ENCODE measurements at places on chromosomes 5 and 9.

DNA sequence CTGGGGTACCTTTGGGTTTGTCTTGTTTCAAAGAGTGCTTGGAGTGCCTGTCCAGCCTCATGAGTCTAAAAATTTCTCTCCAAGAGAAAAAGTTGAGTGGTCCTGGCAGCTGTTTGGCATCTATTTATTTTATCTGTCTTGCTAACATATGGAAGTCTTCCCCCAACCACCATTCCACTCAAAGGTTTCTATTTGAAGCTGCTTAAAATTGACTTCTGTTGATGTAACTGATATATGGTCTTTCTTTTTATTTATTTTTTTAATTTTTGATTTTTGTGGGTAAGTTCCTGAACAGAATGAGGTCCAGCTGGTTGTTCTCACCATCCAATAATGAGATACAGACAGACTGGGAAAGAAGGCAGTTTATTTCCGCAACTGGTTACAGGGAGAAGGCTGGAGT lies 178.7 kb upstream of the SGCD start:
- no peak for DNase-seq

DNA sequence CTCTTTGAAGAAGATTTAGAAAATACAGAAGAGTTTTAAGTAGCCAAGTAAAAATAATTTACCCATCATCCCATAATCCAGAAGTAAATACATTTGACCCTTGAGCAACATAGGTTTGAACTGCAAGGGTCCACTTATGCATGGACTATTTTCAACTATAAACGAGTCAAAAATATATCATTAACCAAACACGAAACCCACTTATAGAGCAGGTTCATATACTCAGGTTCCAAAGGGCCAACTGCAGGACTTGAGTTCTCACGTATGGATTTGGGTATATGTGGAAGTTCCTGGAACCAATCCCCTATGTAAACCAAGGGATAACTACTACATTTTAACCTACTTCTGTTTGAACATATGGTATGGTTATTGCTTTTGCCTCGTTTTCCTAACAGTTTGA lies 5.8 kb downstream of the ABITRAM start:
- DNase-seq = no peak

- DNase-seq = no peak
Observed at GRCh38 chr5:109318455-109319108, 91.2 kb downstream of the PJA2 start.

DNA sequence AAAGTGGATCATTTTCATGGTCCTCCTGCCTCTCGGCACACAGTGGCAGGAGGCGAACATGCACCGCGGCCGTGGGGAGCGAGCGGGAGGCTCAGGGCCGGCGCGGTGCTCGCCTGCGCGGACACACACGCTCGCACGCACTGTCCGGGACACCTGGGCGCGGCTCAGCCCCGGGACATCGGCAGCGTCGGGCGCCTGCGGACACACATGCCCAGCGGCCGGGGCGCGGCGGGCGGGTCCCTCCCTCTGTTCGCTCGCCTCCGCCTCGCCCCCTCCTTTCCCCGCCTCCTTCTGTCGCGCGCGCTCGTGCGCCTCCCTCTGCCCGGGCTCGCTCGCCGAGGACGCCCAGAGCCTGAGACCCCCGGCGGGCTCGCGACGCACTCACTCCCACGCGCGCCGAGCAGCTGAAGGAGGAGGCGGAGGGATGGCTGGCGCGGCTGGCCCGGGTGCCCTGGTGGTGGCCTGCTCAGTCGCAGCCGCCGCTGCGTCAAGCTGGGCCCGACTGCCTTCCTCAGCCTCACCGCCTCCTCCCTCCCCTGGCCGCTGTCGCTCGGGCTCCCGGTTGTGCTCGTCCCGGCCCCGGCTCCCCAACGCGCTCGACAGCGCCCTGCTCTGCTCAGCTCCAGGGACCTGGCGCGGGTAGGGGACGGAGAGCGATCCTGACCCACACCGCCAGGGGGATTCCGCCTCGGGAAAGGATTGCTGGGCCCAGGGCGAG lies at the start of gene FRMD3:
Gene FRMD3 (minus strand): TSS at position 230 of the 718 bp plus-strand sequence. CDS start 170 bp downstream, at position 60.
- DNase-seq = no peak

- no peak for DNase-seq
Observed at GRCh38 chr9:93258818-93259489, 75.0 kb downstream of the WNK2 start.

- no peak for DNase-seq
Observed at GRCh38 chr5:139513852-139514485, 31.4 kb upstream of the STING1 start.

DNA sequence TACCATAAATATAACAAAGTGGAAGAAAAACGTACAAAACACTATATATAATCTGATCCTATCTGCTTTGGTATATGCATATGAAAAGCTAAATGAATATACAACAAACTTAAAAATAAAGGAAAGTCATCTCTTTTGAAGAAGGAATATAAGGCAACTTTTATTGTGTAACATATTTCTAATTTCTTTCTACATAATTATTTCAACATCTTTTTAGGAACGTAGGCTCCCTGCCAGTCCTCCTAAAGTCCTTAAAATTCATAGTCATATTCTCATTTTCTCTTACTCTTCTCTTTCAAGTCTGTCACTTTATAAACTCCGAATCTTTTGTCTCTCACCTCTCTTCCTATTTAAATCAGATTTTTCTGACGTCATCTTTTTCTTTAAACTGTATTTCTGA lies 9.6 kb downstream of the DEPDC1B start:
- DNase-seq = no peak

DNA sequence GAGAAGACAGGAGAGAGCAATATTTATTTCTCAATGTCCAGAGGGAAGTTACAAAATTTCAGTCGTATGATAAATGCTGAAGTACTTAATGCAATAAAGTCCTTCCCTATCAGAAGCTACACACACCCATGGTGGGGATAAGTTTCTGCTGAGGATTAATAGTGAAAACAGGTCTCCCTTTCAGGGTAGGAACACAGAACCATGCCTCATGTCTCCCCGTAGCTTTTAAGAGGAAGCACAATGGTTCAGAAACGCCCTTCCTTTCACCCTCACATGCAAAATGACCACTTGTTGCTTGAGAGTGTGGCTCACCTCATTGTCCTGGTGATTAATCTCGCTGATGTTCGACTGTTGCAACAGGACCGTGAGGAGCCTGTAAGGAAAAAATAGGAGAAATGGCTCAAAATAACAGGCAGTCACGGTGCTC lies 73.6 kb downstream of the ANKRD55 start:
- DNase-seq = no peak

- DNase-seq = no peak
Observed at GRCh38 chr5:143474616-143475015, 71.1 kb upstream of the NR3C1 start.

DNA sequence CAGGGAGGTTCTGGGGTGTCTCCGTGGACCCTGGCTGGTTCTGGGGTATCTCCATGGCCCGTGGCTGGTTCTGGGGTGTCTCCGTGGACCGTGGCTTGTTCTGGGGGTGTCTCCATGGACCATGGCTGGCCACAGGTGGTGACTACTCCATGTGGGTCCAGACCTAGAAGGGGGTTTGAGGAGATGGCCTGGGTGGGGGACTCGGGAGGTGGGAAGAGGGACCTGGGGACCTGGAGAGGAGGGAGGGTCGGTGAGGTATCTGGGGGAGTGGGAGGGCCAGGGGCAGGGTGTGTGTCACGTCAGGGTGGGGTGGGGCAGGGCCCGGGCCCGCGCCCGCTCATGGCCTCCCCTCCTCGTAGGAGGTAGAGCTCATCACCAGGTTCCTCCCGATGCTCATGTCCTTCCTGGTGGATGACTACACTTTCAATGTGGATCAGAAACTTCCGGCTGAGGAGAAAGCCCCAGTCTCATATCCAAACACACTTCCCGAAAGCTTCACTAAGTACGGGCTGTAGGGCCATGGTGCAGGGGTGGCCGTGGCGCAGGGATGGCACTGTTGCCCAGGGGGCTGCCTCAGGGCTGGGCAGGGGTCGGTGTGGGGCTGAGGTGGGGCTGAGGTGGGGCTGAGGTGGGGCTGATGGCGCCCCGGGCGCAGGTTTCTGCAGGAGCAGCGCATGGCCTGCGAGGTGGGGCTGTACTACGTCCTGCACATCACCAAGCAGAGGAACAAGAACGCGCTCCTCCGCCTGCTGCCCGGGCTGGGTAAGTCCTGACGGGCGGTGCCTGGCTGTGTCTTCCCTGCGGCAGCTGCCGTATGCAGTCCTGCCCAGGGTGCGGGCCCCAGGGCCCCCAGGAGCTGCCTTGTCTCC lies 10.7 kb upstream of the TOR4A start:
- no peak for DNase-seq

DNA sequence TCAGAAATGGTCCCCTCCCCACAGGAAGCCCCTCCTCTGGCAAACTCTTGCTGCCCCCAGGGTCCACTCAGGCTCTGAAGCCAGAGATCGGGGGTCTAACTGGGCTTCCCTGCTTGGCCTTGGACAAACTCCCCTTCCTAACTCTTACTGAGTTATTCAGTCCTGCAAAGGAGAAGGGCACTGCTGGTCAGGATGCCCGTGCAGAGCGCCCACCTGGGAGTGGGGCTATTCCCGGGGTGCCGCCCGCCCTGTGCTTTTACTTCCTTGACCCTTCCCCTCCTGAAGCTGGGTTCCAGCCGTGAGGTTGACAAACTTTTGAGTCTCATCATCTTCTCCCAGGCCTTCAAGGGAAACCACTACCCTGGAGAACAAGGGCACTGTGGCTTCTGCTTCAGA lies 4.9 kb downstream of the TBC1D9B start:
- no peak for DNase-seq

DNA sequence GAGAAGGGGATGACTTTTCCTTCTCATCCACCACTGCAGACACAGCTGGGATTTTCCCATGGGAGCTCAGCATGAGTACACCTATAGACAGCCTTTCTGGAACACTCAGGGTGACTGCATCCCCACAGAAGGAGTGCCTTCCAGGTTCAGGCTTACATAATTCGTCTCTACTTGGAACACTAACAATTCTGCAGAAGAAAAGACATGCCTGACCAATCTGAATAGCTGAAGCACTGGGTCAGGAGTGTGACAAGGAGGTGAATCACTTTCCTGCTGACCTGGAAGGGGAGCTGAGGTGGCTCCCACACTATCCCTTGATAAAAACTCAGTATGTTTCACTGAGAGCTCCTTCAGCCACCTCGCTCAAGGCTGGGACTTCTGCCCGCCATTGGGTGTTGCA lies 425.3 kb downstream of the TLR4 start:
- DNase-seq = no peak

- no peak for DNase-seq
Observed at GRCh38 chr9:131603711-131604439, 58.6 kb downstream of the PRRT1B start.

DNA sequence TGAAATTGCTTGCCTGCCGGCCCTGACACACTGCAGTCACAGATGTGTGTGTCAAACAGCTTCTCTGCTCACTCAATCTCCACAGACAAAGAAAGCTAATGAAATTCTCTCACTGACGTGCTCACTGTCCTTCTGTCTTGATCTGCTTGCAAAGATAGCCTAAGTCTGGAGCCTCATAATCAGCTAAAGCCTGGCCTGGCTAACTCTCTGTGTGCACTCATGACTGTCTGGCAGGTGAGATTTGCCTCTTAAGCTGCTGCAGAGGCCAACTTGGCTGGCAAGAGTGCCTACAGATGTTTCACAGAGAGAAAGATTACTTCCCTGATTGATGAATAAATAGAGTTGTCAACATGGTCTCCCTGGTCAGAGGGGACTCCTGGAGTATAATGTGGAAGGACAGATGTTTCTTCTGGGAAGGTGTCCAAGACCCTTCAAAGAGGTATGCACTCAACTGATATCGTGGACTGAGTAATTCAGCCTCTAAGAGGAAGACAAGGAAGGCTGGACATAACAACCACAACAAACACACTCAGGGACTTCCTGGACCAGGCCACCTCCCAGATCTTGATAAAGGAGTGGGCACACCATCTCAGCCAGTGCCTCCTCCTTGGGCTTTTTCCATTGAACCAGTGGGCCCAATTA lies 362.0 kb downstream of the SPOCK1 start:
- no peak for DNase-seq

GRCh38 chr5:98314292-98314691 lies 459.2 kb upstream of the RGMB start:
- DNase-seq = peak; percentile 60

DNA sequence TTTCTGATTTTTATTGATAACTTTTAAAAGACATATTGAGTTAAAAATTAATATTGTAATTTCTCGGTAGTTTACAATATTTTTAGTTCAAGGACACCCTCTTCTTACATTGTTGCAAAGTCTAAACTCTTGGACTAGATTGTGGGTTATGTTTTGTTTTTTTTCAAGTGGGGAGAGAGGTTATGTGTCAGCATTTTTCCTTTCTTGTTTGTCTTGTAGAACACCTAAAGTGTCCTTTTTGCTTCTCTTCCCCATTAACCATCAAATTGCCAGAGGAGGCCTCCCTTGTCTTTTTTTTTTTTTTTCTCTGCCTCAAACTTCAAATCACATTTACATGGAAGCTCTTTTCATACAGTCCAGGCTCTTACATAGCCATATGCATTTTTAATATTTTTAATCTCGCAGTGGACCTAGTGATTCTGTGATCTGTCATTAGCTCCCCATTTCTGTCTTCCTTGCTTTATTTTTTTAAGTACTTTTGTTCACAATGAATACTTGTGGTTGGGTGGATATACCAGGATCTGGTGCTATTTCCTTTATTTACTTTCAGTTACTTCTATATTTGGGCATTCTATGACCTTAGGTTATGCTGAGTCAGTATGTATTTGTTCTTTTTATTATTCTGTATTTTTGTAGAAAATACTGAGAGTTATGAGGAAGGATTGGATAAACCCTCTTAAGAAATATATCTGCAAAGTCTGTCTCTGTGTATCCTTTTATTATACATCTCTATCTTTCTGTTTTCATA lies 2280.6 kb upstream of the ACO1 start:
- no peak for DNase-seq

DNA sequence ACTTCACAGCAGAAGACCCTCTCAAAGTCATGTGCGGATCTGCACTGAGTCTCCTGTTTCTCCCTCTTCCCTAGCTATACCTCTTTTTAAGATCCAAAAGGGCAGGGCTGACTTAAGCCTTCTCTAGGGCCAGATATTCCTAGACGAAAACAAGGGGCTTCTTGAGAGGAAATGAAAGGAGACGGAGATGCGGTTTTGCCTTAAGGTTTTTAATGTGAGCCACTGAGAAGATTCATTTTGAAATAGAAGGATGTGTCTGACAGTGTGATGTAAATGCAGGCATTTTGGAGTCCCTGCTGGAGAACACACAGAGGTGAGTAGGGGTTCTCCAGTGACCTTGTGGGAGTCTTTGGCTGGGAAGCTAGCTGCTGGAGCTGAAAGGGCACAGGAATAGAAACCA lies 15.6 kb upstream of the IL12B start:
- DNase-seq = no peak

GRCh38 chr9:75064307-75065025 lies 23.5 kb downstream of the NMRK1 start:
- no peak for DNase-seq

- DNase-seq = no peak
Observed at GRCh38 chr5:6321078-6321477, 57.3 kb downstream of the MED10 start.

DNA sequence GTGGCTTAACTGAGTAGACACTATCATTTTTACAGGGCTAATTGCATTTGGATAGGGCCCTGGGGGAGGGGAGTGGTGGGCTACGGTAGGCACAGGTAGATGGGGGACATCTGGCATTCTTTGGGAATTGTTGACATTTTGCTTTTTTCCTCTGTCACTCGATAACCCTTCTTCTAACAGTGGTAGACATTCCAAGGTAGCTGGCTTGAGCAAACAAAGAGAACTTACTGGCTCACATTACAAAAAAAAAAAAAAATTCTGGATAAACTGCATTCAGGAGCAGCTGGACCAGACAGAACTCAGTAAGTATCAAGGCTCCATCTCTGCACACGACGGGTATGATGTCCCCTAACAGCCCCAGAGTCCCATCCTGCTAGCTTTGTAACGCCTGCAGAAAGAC lies 585.2 kb downstream of the ZNF608 start:
- no peak for DNase-seq

Measured in Panc1 (cell line).